ENCODE measurements at places on chromosomes 11 and 22. TPM values are rescaled to one million over a fixed set of nuclear protein-coding genes. Genes with fewer than 3 reads are reported as not detected.
A peak's percentile ranks its signal among the peaks of the same experiment; 100 is the strongest.

DNA sequence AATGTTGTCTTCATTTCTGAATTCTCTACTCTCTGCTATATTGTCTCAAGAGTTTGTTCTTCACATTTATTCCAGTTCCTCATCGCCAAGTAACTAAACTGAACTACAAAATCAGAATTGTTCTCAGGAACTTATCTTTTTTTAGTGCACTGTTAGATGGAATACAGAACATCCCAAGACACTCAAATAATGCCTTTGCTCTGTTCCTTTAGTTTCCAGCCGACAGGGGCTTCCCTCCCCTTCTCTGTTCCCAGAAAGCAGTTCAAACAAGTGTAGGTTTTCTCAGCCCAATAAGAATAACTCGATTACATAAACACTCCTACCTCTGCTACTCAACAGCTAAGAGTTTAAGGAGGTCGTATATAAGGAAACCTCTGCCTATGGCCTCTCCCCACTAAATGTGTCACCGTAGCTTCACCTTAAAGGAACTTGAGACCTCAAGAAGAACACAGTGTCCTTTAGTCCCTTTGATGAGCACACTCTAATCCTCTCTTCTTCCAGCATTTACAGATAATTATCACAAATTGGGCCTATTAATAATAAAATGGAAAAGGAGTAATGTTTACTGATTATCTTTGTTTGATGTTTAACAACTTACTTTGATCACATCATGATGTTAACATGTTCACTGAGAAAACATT lies 6.9 kb downstream of the POU2AF3 start:
- ATAC-seq: no peak

GRCh38 chr11:10522921-10523320 lies 18.1 kb downstream of the RNF141 start:
- ATAC-seq: no peak

Gene MPPED2
- 0.16 TPM for total RNA-seq

DNA sequence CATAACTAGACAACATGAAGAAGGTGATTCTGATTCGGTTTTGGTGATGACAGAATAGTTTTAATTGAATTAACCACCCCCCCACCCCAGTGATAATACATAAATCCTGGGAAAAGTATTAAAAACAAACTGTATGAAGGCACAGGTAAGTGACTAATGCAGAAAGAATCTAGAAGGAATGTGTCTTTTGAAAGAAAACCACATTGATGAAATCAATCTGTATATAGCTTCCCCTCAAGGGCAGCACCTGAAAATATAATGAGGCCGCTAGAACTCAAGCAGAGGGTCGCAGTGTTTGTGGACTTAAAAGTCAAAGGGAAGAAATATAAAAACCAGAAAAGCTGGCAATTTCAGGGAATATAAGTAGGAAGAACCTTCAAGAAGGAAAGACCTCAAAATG lies 580.5 kb upstream of the CHORDC1 start:
- no peak for ATAC-seq

- ATAC-seq: no peak
Measured at GRCh38 chr22:32874385-32874784, 72.9 kb downstream of the TIMP3 start.

DNA sequence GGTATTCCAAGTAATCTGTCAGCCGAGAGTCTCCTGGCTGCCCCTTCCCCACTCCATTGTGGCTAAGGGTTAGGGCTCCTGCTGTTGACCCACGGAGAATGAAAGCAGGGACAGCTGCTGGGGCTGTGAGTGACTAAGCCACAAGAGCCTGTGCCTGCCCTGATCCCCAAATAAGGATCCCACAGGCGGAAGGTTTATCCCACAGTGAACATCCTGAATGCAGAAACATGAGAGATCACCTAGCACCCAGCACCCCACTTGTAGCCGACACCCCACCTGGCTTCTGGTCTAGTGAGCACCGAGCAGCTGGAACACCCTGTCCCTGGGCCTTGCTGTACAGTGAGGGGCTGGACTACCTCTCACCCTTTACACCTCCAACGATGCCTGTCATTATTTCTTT lies 117.7 kb upstream of the LMO1 start:
- no peak for ATAC-seq

Gene ZFP91
- total RNA-seq: 24.5 TPM

Gene HMOX1
- 10.6 TPM for total RNA-seq

Gene ABCC8
- total RNA-seq: 0.56 TPM

DNA sequence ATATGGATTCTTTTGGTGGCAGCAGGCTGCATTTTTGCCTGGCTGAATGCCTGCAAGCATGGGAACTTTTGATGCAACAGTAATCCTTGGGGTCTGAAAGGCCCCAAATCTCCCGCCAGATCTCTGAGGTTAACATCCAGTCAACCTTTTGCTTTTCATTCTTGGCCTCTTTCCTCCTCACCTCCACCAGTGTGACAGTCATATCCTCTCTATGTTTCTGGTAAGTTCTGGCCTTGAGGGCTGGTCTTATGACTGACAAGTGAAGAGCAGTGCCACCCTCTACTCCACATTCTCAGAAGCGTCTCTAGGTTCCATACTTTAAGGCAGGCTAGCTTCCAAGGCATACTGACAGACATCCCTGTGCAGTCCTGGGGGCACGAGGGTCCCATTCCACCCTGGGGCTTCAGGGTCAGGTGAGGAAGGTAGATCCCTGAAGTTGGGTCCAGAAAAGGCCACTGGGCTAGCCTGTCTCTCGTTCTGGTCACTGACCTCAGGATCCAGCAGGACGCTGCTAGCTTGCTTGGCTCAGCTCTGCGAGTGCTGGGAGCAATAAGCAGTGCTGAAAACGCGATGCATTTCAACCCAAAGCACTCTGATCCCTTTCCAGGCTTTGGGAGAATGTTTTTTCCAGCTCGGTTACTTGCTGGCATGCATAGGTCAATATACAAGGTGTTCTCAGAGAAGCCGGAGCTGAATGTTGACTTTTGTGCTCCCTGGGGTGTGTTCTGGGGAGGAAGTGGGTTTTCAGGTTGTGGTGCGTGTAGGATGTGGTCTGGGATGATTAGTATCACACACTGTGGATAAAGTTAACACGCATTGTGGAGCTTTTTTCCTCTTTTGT lies 75.2 kb downstream of the PTPRJ start:
- no peak for ATAC-seq

DNA sequence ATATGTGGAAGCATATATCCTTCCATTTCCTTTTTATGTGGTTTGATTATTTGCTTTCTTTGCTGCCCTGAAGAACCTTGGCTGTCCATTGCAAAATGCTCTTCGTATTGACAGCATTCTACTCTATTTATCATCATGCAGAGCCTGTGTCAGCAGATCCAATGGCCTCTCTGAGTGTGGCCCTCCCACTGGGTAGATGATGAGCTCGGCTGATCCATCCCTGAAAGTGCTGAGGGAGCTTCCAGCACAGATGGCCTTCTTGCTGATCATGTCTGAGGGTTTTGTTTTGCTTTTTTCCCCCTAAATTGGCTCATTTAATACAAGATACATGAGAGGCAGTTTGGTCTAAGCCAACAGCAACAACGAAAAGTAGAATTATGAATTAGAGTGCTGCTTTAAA lies 181.0 kb downstream of the GRIA4 start:
- no peak for ATAC-seq

Gene UBASH3B
- 4.5 TPM for total RNA-seq

DNA sequence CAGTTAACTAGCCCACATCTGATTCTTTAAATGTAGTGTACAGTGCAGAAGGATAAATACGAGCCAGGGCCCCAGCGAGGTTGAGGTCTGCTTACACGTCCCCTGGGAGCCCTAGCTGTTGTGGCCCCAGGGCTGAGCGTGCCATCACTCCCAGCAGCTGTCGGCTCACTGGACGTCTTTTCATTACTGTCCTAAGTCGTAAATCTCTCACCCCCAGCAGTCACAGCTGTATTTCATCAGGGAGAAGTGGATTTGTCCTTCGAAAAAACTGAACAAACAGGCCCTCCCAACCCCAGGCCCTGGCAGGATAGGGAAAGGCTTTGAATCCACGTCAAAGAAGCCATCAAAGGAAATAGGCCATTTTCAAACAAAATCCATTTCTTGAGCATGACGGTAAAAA lies 110.4 kb upstream of the CSNK2A3 start:
- ATAC-seq: peak; percentile 87

Gene PKNOX2
- total RNA-seq: 15.6 TPM

DNA sequence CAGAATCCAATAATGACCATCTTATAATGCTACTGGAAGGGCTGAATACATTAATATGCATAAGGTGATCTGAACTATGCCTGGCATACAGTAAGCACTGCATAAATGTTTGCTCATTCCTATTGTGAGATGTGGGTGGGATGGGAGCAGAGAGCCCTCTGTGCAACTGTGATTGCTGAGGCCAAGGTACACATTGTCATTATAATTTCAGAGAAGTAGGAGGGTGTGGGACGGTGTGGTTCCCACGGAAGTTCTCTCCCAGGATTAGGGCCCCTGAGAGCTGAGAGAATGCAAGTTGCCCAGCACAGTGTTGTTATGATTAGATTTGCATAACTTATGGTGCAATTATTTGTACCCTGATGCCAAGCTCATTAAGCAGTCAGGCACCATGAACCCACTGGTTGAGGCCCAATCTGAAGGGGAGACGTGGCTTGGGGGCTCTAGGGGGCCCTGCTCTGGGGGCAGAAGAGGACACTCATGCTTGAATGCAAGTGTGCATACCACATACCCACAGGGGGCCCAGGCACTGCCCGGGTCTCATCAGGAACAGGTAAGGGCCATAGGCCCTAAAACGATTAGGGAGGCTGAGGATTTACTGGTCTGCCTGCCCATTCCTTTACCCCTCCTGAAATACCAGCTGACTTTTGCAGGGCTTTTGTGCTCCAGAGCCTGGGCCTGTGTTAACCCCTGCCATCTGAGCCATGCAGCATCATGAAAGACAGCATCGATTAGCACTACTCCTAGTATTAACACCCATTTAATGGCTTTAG lies 72.8 kb downstream of the THAP12 start:
- ATAC-seq: peak; percentile 20

DNA sequence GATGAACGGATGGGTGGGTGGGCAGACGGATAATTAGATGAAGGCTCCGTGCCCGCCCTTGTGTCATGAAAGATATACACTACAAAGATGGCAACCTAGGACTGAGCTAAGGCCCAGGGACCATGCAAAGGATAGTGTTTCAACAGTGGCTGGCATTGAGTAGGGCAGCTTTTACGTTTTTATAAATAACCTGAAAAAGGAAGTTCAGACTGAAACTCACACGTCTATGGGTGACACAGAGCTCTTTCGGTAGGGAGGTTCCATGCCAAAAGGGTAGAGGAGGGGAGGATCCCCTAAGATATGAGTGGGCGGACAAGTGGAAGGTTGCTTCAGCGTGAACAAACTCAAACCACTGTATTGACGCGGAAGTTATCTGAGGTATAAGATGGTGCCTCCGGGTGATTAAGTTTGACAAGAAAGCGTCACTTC lies 90.5 kb downstream of the UBASH3B start:
- ATAC-seq: no peak

DNA sequence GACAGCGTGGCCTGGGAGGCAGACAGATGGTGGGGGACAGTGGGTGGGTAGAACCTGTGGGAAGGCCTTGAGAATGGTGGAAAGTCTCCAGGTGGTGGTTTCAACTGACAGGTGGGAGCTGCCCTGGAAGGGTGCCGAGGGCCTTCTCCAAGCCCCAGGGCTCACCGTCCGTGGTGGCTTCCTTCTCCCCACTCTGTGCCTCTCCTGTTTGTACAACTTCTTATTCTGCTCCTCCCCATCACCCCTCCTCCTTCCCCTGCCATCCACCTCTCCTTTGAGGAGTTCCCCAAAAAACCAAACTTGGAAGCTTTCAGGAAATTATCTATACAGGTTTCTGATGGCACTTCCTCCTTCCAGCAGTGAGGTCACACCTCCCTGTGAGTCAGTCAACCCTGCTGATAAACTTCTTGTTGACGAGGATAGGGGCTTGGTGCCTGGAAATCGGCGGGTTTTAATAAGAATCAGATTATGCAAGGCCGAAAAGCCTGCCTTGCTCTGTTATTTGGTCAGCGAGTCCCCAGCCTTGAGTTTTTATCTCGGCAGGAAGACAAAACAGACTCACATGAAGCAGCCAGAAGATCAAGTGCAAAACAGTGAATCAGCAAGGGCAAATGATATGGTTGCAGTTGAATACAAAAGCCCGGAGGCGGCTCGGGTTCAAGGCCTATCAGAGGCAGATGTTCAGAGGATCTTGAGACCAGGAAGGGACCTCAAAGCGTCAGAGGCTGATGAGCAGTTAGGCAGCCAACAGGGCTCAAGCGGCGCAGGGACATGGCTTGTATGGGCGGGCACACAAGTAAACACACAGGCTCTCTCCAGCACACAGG lies 9.5 kb upstream of the ST3GAL4 start:
- ATAC-seq: peak; percentile 56

DNA sequence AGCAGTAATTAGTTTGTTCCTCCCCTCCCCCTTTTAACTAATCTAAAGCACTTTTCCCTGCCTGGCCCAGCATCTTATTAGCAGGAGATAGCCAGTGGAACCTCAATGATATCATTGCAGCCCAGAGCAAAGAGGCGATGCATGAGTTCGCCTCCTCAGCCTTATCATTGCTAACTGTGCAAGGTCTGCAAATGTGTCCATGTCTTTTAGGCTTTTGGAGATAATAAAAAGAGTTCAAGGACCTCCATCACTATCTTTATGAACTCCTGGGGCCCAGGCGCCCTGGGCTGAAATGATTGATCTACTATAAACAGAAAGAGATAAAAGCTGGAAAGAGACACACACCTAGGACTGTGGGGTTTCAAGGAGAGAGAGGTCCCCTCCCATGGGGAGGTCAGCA lies 124.2 kb upstream of the TBCEL start:
- no peak for ATAC-seq

Gene TEF
- 6.3 TPM for total RNA-seq

DNA sequence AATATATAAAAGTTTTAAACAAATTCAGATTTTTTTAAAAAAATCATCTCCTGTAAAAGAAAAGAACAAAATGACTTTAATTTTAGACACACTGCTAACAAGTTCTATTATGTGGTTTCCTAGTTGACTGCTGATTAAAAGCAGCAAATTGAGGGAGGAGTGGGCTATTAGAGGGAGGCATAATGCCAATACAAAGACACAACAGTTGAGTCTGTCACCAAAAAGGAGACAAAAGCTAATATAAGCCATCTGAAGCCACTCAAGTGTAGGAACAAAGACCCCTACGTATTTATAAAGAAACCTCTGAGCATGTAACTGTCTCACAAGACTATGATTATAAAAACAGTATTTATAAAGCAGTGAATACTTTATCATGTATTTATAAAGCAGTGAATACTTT lies 28.6 kb downstream of the TMEM123 start:
- ATAC-seq: no peak

Gene OR4C13
- not detected for total RNA-seq

DNA sequence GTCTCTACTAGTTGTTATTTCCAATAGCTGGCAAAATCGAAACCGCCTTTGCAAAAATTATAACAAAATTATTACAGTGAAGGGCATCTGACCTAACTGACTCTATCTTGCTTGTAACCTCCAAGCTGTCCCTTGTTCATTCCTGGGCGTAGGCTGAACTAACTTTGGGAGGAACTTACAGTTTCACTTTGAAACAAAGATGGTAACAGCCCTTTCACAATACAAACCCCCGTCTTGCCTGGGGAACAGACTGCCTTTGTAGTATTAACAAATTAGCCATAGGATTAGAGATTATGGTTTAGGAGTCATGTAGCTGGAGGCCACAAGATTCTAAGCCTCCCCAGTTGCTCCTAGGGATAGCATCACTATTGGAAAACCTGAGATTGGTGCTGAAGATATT lies 131.6 kb upstream of the HSD17B12 start:
- no peak for ATAC-seq

Measured in motor neuron (in vitro differentiated cells).